Karpas-422 (cell line): ENCODE measurements at places on chromosomes 1 and 21.

DNA sequence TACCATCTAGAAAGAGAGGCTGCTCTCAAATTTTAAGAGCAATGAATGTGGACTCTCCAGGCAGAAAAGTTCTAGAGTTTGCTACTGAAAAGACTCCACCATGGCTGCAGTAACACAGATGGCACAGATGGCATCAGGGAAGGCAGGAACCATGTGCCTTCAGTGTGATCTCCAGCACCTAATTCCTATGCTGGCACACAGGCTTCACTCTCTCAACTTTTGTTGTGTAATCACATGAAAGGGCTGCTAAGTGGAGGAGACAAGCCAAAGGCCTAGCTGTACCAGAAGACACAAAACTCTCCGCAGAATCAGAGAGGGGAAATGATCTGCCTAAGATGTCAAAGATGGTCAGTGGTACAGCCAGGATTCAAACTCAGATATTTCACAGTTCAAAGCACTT lies 31.1 kb downstream of the ERI3 start:
- no peak for DNase-seq

DNA sequence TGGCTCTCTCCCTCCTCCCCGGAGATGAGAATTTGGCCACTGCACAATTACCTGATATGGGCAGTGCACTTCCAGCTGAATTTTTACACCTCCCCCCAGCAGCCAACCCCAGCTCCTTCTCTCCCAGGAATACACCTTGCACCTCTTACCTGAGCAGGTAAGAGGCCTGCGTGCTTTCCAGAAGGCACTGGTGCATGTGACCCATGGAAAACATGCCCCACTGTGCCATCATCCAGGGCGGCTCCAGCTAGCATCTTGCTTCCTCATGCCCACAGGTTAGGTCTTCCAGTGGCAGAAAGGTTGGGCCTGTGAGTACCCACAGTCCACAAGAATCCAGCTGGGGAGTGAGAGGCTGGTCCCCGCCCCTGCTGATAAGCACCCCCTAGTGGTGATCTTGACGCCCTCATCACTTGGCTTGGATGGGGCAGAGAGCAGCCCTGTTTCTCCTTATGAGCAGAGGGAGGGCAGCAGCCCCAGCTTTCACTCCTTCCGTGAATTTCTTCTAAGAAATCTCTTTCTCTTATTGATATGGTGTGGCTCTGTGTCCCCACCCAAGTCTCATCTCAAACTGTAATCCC lies 57.8 kb downstream of the EDARADD start:
- peak; percentile 78 for DNase-seq

DNA sequence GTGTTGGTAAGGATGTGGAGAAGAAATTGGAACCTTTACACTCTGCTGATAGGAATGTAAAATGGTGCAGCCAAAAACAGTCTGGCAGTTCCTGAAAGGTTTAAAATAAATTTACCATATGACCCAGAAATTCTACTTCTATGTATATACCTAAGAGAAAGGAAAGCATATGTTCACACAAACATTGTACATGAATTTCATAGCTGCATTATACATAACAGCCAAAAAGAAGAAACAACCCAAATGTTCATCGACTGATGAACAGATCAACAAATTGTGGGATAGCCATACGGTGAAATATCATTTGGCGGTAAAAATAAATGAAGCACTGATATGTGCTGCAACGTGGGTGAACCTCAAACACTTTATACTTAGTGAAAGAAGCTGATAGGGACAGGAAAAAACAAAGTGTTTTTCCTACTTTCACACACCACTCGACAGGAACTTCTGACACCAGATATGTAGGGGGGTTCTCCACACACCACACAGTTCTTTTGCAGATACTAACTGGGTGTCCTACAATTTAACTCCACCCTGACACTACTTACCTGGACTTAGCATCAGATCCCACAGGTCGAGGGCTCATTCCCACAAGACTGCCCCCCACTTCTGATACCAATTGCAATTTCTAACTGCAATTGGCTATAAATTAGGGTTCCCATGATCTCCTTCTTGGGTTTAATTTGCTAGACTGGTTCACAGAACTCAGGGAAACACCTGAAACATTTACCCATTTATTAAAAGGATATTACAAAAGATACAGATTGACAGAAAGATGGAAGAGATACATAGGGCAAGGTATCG lies 35.9 kb upstream of the ZNF326 start:
- no peak for DNase-seq

DNA sequence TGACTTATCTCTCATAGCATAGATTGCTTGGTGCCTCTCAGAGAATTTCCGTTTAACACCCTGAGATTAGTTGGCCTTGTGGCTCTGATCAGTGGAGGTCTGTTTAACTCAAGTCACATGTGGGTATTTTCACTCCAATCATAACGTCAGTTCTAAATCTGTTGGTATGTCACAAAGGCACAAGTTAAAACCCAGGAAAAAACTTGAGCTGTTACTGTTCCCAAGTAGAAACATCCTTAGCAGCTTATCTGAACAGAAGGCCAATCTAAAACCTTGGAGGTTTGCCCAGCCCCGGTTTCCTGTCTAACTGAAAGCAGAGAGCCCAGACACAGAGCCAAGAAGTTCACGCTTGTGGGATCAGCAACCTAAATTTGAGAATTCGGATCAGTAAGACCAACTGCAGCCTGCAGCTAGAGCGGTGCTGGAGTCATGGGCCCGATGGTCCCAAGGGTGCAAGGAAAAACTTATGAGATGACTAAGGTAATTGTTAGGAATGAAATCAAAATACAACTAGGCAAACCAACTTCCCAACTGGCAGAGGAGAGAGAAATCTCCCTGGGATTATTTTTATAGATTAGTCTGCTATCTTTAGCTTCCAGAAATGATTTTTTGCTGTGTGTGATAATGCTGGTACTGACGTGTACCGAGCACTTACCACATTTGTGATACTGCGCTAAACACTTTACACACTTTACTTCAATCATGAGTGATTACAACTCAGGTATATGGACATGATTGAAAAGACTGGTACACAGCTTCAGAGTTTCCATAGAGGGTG lies 90.2 kb upstream of the C1orf21 start:
- no peak for DNase-seq

- DNase-seq = peak; percentile 93
These were observed 10.3 kb downstream of the KCNN3 start for GRCh38 chr1:154859786-154860155.

DNA sequence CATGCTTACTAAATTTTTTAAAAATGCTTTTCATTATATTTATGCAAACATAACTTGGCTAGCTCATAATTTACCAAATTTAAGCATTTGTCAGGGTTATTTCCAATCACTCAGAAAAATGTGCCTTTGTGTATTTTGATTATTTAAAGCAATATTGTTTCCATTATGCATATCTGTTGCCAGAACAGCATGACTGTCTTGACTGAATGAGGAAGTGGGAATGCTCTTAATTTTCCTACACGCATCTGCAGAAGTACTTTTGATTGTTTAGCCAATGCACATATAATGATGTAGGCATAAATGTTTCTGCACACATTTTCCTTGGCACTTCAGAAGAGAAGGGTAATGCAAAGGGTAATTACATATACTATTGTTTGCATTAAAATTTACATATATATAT lies 92.5 kb upstream of the ADGRL2 start:
- DNase-seq = no peak

- peak; percentile 23 for DNase-seq
These were observed 2.4 kb upstream of the CTPS1 start for GRCh38 chr1:40976952-40977690.

DNA sequence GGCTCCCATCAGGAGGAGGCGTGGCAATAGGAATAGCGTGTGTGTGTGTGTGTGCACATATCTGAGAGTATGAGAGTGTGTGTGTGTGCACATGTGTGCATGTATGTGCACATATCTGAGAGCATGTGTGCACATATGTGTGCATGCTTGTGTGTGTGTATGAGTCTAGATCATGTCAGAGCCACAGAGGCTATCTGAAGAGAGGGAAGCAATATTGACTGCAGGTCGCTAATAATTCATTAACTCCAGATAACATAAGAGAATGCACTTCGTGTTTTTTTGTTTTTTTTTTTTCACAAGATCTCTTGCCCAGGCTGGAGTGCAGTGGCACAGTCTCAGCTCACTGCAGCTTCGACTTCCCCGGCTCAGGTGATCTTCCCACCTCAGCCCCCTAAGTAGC lies 4.7 kb upstream of the SLC45A1 start:
- DNase-seq = no peak

- peak; percentile 70 for DNase-seq
These were observed 13.0 kb downstream of the IFI6 start for GRCh38 chr1:27658951-27659496.

DNA sequence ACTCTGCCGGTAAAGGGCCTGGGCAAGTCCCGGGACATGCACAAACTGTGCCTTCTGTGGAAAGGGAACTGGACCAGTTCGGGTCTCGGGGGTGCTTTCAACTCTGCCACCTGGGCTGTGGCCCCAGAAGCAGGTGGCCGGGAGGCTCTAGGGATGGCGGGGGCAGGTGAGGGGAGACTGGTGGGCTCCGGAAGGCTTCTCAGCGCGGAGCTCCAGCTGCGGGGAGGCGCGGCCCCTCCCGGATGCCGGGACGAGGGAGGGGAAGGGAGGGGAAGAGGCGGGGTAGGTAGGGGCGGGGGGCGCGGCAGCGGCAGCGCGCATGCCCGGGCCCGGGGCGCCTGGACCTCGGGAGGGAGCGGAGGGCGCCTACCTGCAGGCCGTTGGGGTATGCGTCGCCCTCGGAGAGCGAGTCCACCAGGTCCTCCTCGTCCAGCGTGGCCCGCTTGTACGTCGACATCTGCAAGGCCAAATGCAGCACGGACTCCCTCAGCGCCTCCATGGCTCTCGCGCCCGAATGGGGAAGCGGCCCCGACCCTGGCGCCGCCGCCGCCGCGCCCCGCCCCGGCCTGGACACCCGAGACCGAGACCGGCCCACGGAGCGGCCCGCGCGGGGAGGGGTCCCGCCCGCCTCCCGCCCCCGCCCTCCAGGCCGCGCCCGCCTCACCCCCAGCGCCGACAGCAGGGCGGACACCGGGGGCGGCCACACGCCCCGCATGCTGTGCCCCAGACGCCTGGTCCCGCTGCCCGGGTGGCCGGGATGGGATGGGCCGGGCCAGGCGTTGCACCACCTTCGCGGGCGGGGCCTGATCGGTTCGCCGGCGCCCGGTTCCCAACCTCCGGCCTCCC lies at the start of gene ECE1:
Gene ECE1, minus strand, starts transcription at position 764 of the 846 bp plus-strand sequence. Its CDS starts 49 bp downstream, at position 715.
- peak; percentile 77 for DNase-seq

- DNase-seq = no peak
These were observed 54.8 kb downstream of the OSBPL9 start for GRCh38 chr1:51671527-51672325.

DNA sequence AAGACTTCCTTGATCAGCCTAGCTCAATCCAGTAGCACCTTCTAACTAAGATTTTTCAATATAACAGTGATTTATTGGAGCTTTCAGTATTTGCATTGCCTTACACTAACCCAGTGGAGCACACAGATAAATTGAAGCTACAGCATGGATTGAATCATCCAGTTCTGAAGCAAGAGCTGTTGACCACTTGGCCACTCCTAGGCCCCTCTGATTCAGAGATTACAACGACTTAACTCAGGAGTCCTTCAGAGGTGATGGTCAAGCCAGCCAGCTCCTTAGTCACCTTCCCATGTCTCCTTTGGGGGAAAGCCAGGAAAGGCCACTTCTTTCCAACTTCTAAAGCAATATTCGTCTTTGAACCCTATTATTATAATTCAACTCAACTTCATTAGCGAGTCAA lies 151.8 kb downstream of the TENT5C start:
- DNase-seq = no peak

DNA sequence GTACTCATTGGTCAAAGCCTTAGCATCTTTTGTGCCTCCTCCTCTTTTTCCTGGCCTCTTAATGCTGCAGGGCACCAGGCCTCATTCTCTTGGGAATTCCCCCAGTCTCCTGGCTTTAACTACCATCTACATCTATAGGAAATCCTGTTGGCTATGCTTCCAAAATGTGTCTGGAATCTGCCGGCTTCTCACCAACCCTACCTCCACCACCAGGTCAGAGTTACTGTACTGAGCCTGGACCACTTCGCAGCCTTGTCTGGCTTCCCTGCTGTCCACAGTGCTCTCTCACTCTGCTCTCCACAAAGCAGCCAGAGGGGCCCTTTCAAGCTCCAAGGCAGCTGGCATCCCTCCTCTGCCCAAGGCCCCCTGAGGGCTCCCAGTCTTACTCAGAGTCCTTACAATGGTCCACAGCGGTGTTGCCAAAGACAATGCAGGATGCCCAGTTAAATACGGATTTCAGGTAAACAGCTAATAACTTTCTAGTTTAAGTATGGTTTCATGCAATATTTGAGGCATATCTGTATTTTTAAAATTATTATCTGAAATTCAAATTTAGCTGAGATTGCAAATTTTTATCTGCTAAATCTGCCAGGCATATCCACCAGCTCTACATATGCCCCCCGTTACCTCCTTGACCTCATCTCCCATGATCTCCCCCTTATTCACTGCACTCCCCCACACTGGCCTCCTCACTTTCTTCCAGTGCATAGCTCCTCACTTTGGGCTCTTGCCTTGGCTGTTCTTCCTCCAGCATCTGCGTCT lies 34.5 kb upstream of the FAM163A start:
- DNase-seq = no peak

GRCh38 chr1:68111519-68112436 lies 61.4 kb upstream of the DIRAS3 start:
- peak; percentile 54 for DNase-seq

DNA sequence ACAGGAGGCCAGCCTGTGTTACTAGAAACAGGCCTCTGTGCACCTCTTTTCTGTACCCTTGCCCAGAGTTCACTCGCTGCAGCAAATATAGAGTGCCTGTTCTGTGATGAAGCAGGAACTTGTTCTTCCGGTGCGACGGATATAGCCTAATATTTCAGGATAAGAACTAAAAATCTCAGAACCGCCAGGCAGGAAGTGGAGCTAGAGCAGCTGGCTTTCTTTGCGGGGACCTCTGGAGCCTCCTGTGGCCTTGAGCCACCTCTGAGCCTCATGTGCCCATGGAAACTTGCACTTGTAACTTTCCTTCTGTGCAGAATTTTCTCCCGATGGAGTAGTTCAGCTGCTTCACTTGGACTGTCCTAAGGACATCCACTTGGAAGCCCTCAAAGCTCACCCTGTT lies 44.5 kb upstream of the VAMP3 start:
- DNase-seq = no peak

- no peak for DNase-seq
These were observed 430 bp downstream of the BTG2 start for GRCh38 chr1:203305809-203306088.

GRCh38 chr1:40133839-40134238 lies 27.3 kb upstream of the RLF start:
- DNase-seq = no peak

DNA sequence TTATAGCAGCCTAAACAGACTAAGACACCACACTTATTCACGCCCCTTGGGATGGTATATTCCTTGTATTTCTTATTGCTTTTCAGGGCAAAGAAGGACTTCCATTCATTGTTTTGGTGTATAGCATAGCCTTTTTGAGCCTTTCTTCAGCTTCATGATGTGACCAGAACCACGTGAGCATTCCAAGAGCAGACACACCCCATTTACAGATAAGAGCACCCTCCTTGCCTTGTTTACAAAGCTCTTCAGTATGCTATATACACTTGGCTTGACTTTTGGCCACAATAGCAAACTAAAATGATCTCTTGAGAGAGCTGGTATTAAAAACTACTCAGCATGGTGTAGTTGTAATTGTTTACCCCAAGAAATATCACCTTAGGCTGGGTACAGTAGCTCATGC lies 78.7 kb downstream of the PIK3R3 start:
- no peak for DNase-seq

- no peak for DNase-seq
These were observed 2.6 kb upstream of the EPHA10 start for GRCh38 chr1:37767488-37767887.

- peak; percentile 63 for DNase-seq
These were observed 156.0 kb downstream of the RERE start for GRCh38 chr1:8661185-8662110.
